ENCODE measurements at places on chromosomes 7 and 10.

- DNase-seq = peak; percentile 44
Observed at GRCh38 chr10:62456611-62457101, 82.5 kb downstream of the ZNF365 start.

GRCh38 chr10:121112579-121113384 lies 261.6 kb downstream of the WDR11 start:
- DNase-seq = no peak

DNA sequence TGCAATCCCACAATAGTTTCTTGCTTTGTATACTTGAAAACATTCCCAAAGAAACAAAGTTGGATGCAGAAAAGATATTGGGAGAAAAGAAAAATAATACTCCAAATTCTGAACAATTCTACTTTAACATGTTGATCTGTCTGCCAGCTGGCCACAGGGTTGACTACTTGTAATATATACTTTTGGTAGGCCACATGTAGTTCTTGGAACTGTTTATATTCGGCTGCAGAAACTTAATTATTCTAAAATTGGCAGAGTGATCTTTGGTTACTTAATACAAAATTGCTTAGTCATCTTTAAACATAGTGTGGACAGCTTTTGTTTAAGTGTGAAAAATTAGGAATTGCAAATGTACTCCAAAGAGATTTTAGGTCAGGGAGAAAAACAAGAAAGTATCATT lies 76.0 kb downstream of the CALD1 start:
- no peak for DNase-seq

- no peak for DNase-seq
Observed at GRCh38 chr10:103493916-103494877, 692 bp downstream of the NEURL1 start.

DNA sequence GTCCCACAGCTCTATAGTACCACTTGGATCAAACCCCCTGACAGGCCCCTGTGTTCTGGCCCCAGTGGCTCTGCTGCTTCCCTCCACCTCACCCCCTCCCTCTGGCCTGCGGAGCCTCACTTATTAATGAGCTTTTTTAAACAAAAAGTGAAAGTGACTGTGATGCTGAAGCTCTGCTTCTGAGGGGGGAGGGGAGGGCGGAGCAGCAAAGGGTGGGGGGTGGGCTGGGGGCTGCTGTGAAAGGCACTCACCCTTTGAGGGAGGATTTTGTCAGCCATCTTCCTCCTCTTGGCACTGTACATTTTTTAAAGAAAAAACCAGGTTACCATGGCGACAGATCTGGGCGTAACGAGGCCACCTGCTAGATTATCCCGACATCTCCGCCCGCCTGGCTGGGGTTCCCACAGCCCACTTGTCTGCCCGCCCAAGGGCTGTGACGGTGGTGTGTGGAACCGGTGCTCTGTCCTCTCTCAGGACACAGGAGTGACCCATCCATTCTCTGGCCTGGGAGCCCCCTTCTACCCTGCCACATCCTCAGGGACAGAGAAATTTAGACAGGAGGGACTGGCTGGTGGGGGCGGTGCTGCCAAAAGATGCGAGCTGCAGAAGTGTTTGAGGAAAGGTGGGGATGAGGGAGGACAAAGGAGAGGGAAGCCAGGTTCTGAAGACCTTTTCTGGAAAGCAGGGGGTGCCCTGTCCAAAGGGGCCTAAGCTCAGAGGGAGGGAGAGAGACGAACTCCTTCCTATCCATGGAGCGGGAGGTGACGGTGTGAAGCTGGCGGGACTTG lies 4.9 kb downstream of the SMARCD3 start:
- no peak for DNase-seq

- no peak for DNase-seq
Observed at GRCh38 chr7:84876061-84876821, 310.6 kb downstream of the SEMA3D start.

DNA sequence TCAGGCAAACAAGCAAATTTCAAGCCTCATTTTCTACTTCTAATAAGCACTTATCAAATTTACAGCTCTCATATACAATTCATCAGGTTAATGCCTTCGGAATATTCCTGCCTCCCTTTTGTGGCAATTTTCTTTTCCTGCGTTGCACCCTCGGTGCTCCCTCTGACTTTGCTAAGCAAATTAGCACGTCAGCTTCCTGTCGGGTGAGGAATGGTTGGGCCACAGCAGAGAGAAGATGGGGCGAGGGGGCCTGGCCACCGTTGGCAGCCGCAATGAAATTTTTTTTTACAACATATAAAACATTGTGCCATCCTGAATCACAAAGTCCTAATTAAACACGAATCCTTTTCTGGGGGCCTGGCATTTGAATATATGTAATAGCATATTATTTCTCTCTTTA lies 28.1 kb downstream of the ELFN1 start:
- DNase-seq = no peak

DNA sequence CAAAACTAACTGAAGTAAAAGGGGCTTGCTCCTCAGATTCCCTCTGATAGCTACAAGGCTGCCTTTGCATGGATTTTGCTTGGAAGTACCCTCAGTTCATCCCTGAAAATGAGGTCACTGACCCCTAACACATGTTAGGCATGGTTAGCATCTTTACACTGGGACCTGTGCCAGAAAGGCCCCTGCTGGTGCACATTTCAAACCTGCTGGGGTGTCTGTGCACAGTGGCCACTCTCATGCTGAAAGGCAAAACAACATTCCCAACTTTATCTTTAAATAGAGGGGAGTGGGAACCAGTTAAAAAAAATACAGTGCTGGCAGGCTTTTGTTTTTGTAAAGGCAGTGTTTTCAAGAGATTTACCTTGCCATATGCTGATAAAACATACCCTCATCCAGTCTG lies 99.1 kb downstream of the ANK3 start:
- DNase-seq = no peak

All from fibroblast of skin of left quadriceps (primary cell).